AG20443 (cell line): ENCODE measurements at places on chromosomes 1 and 21.

- DNase-seq, result peak; percentile 50
Observed at GRCh38 chr1:150976879-150977694, 2.5 kb upstream of the CERS2 start.

DNA sequence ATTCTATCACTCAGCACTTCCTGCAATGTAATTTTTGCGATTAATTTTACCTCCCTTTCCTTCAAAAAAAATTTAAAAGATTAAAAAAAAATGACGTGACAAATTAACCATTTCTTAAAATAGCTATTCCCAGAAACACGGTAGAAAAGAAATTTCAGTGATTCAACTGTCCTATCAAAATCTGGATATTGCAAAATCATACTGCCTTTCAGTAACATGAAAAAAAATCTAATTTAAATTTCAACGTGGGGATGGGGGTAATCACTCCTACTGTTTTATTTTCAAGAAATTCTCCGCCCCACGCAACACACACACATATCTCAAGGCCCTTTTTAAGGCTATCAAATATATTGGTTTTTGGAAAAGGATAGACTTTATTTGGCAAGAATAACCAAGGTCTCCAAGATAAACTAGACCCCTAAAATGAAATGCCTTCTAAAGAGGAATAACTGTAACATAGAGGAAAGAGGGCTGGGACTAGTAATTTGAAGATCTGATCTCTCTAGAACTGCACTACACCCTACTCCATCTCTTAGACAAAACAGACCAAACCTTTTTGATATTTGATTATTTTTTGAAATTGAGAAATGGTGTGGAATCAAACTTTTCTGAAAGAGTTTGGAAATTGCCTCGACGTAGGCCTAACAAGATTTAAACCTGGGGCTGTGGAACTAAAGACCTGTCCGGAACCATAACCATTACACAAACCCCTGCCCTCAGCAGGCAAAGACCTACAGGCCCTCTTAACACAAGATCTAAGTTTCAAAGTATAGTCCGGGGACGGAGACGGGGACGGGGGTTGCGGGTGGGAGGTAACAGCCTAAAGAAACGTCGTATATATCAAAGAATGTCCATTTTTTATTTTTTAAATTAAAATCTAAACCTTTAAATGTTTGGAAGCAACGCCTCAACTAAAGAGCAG is 941 bp downstream of the ARNT start:
- no peak for DNase-seq

DNA sequence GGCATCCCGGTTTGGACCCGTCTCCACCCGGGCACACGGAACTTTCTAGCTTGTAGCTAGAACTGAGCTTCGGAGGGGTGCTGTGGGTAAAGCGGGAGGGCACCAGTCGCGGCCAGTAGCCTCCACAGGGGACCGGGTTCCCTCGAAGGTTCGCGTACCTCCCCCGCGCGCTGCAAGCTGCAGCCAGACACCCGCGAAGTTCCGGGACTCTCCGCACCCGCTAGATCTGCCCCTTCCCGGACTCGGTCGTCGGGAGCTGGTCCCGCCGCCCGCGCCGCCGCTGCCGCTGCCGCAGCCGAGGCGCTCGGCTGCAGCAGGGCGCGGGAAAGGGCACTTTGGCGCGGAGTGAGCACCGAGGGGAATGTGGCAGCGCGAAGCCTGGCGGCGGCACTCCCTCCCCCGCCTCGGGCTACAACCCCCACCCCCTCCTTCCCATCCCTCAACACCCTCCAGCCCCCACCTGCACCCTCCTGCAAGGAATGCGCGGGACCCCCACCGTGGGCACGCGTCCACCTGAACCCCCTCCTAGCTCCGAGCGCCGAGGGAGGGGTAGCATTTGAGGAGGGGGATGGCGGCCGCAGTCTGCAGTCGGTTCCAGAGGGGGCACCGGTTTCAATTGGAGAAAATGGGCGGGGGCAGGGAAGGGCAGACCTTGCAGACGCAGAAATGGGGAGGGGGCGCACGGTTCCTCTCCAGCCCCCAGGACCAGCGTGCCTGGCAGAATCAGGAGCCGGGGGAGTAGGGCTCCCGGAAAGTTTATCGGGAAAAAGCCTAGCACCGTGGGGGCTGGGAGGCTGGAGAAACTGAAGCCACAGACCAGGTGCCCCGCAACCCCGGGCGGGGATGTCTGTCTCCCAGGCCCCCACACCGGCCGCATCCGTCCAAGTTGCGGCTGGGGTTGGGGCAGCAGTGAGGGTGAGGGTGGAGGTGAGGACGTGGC is 968 bp downstream of the CSMD2 start:
- DNase-seq, result peak; percentile 41

GRCh38 chr1:45863218-45863617 is 59.8 kb downstream of the MAST2 start:
- no peak for DNase-seq

DNA sequence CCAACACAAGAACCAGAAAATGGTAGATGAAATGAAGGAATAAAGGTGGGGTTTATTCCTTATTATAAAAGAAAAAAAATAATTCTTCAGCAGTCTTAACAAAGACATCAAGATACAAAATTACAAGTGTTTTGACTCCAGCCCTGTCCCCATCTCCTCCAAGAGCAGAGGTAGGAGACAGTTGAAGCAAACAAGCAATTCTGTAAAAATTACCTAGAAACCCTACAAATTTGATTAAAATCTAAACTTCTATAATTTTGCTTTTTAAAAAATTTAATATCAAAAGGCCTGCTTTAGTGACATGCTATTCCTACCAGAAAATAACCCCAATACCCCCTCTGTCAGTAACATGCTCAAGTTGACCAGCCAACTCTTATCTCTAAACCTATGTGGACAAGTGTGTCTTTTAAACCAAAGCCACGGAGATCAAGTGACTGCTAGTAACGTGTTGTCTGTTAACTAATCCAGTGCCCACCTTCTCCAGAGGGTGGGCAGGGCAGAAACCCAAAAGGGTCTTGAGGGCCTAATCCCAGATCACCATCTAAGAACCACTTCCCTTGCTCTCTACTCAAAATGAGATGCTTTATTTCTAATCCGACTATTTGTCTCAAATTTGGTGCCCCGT is 8.4 kb downstream of the GLUL start:
- no peak for DNase-seq

- no peak for DNase-seq
Observed at GRCh38 chr1:43340559-43340958, 2.9 kb downstream of the MPL start.

- DNase-seq, result no peak
Observed at GRCh38 chr21:17828223-17828622, 9.1 kb upstream of the C21orf91 start.

DNA sequence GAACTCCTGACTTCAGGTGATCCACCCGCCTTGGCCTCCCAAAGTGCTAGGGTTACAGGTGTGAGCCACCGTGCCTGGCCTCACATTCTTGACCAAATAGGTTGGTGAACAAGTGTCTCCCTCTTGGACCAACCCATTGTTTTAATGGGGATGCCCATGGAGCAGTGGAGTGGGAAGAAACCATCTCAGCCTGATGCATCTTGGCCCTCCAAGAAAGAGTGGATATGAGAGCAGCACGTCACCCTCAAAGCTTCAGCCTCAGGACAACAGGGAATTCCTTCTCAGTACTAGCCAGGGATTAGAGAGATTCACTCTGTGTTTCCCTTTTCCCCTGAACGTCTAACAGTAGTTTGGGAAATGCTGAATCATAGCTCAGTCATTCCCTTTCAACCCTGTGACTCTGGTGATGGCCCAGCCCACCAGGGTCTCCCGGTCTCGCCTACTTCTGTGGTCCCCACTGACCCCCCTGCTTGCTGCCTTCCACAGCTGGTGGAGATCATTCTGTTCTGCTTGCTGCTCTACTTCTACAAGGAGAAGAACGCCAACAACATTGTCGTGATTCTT is 37.4 kb downstream of the NIPAL3 start:
- DNase-seq, result no peak

- peak; percentile 43 for DNase-seq
Observed at GRCh38 chr1:169466259-169467230, 19.2 kb downstream of the SLC19A2 start.

GRCh38 chr1:54973205-54973921 is 7.1 kb upstream of the TMEM61 start:
- peak; percentile 76 for DNase-seq

- peak; percentile 79 for DNase-seq
Observed at GRCh38 chr1:112735752-112736151, 20.6 kb upstream of the PPM1J start.

DNA sequence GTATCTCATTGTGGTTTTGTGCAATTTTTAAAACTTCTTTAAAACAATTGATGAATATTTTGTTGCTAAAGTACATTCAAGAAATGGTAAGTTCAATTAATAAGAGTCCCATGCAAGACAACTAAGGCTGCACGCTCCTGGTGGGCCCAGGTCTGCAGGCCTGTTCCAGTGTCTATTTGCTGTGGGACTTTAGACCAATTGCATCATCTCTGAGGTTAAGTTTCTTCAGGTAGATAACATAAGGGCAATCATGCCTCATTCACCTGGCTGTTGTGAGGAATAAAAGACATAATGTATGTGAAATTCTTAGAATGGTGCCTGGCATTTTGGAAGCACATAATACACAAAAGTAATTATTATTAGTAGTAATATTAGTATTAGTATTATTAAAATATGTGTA is 82.9 kb downstream of the SLC25A24 start:
- DNase-seq, result no peak

DNA sequence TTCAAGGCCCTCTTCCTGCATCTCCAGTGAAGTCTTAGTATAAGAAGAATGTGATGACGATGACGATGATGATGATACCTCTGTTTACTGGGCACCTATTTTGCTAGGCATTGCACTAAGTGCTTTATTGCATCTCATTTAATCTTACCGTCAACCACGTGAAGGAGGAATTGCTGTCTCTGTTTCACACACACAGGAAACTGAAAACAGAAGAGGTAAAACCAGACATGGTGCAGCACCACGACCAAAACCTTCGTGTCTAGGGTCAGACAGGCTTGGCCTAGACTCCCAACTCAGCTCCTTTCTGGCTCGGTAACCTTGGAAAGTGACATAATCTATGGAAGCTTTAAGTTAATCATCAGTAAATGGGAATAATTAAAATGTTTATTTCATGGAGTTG is 20.7 kb upstream of the KCNA2 start:
- DNase-seq, result no peak

- DNase-seq, result no peak
Observed at GRCh38 chr1:54425152-54425584, 19.0 kb upstream of the SSBP3 start.

DNA sequence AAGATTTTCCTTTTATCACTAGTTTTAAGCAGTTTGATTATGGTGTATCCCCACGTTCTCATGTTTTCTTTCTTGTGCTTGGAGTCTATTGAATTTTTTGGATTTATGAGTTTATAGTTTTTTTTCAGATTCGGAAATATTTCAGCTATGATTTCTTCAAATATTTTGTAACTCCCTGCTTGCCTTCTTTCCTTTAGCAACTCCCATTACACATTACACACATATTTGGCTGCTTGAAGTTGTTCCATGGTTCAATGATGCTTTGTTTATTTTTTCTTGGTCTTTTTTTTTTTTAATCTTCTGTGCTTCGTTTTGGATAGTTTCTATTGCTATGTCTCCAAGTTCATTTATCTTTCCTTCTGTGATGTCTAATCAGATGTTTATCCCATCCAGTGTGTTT is 48.5 kb upstream of the WARS2 start:
- peak; percentile 41 for DNase-seq

DNA sequence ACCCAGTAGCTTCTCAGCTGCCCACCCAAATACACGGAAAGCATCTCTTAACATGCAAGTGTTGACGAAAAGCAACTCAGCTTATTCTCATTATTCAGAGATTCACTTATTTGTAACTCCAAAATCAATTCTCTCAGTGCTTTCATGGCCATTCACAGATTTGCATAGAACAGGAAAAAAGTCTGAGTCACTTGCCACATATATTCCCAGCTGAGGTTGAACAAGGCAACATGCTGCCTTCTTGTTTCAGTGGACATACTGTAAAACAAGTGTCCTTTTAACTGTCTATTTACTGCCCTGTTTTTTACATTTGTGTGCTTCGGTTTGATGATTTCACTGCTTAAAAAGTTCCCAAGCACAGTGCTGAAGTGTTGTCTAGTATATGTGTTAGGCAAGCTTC is 273.0 kb downstream of the LTN1 start:
- DNase-seq, result no peak

GRCh38 chr1:164838786-164839185 is 279.8 kb downstream of the PBX1 start:
- no peak for DNase-seq
